ENCODE measurements at places on chromosomes 5 and 9.

DNA sequence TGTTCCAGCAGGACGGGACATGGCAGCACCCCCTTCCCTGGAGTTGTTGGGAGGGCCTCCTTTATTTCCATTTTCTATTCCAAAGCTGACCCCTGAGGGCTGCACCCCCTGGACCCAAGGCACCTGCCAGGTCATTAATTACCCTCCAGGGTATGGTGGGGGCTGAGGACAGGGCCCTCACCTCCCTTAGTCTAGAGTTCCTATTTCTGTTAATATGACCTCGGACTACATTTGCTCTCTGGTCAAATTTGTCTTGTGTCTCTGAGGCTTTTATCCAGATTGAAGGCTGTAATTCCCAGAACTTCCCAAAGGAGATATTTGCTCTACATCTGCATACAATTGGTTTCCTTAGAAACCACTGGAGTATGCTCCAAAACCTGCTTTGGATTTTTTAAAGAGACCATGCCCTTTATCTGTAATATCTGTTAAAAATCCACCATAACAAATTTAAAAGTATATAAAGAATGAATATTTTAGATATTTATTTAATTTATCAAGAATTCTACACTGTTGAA is 16.8 kb downstream of the PHF2 start:
- H3K36me3 ChIP-seq = no peaks in the 10 kb centered on the region
- peaks cover 56% of the 10 kb centered on the region for H3K4me1 ChIP-seq
- H3K27ac ChIP-seq = no peak overlapping the region

DNA sequence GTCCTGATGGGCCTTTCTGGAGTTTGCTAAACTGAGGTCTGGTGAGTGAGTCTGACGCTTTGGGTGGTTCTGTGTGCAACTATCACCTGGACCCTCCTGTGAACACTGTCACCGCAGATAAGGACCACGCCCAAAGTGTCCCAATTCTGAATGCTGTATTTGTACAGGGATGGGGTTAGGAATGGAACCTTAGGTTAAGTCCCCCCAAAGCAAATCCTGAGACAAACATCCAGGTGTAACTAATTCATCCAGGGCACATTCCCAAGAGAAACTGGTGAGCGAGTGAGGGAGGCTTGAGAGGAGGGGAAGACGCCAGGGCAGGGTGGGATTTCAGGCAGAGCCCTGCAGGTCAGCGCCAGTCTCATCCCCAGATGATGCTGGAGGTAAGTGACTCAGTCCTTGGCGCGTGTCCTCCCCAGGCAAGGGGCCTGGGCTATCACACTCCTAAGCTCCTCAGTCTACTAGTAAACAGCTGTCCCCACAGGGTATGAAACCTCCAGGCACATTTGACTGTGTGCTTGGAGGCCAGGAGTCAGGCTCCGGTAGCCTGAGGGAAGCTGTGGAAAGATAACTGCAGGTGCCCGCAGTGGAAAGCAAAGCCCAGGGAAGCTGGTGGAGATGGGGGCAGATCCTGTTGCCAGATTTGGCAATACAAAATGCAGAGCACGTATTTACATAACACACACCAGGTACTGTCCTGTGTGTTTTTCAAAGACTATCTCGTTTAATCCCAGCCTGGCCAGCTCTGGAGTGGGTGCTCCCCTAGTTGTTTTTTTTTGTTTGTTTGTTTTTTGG is 66.7 kb downstream of the IL6ST start:
- no peak for DNase-seq
- H3K4me3 ChIP-seq = no peak overlapping the region
- H3K27me3 ChIP-seq = no peaks in the 10 kb centered on the region
- no peaks in the 10 kb centered on the region for H3K36me3 ChIP-seq
- no peaks in the 10 kb centered on the region for H3K4me1 ChIP-seq

GRCh38 chr9:18531136-18532065 is 57.4 kb downstream of the ADAMTSL1 start:
- H3K36me3 ChIP-seq = peaks cover 7% of the 10 kb centered on the region
- no peak overlapping the region for H3K4me3 ChIP-seq
- no peak overlapping the region for H3K27ac ChIP-seq
- no peaks in the 10 kb centered on the region for H3K27me3 ChIP-seq

GRCh38 chr9:113568571-113569321 is 105.2 kb downstream of the RGS3 start:
- peak overlapping the region; percentile 88 for H3K27ac ChIP-seq
- peak; percentile 65 for DNase-seq
- H3K27me3 ChIP-seq = no peaks in the 10 kb centered on the region
- H3K4me3 ChIP-seq = peak overlapping the region; percentile 9

- no peaks in the 10 kb centered on the region for H3K36me3 ChIP-seq
- H3K27ac ChIP-seq = peak overlapping the region; percentile 66
- H3K4me1 ChIP-seq = peaks cover 21% of the 10 kb centered on the region
- DNase-seq = peak; percentile 81
- H3K27me3 ChIP-seq = no peaks in the 10 kb centered on the region
Measured at GRCh38 chr5:148469501-148469935, 85.8 kb downstream of the FBXO38 start.

DNA sequence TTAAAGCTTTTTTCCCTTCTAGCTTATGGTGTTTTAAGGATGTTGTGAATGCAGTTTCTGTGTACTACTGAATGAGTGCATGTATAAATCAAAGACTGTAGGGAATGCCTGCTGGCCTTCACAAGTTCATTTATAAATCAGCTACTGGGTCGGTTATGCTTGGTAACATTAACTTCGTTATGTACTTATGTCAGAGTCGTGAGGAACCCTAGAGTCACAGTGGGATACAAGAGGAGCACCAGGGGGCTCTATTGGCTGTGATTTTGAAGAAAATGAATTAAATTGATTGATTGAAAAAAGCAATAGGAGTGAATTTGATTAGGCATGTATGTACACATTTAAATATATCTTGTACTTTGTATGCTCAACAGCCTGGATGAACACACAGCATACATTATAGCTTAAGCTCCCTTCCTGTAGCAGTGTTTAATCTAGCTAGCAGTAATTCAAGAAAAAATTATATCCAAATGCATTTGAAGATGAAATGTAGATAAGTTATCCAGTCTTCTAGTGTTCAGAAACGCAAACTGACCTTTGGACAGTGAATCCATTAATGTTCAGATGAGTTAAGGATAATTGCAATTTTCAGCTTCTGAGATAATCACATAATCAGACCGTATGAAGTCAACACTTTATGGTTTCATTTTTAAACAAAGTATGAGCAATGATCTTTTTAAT is 204.2 kb downstream of the KDM4C start:
- DNase-seq = no peak
- no peak overlapping the region for H3K4me3 ChIP-seq
- no peaks in the 10 kb centered on the region for H3K4me1 ChIP-seq
- no peaks in the 10 kb centered on the region for H3K27me3 ChIP-seq
- peaks cover 5% of the 10 kb centered on the region for H3K36me3 ChIP-seq
- no peak overlapping the region for H3K27ac ChIP-seq

- H3K4me3 ChIP-seq = no peak overlapping the region
- no peaks in the 10 kb centered on the region for H3K4me1 ChIP-seq
- no peak overlapping the region for H3K27ac ChIP-seq
- H3K36me3 ChIP-seq = no peaks in the 10 kb centered on the region
- DNase-seq = no peak
Measured at GRCh38 chr9:27497883-27498417, 26.1 kb upstream of the IFNK start.

GRCh38 chr5:125480911-125481310 is 734.5 kb upstream of the ZNF608 start:
- no peaks in the 10 kb centered on the region for H3K36me3 ChIP-seq
- peaks cover 13% of the 10 kb centered on the region for H3K4me1 ChIP-seq
- no peaks in the 10 kb centered on the region for H3K27me3 ChIP-seq
- H3K27ac ChIP-seq = no peak overlapping the region

DNA sequence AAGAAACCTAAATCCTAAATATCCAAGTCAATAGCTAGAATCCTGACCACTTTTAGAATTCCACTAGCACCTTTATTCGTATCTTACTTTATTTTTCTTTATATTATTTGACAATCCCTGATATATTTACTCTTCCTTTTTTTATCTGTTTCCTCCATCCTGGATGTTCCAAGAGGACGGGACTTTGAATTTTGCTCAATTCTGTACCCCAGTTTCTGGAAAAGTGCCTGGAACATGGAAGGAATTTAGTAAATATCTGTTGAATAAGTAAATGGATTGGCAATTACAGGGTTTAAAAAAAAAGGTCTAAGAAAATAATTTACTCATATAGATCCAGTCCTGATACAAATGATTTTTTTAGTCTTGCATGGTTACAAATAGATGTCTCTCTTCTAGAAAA is 1.2 kb upstream of the NIPSNAP3A start:
- no peaks in the 10 kb centered on the region for H3K27me3 ChIP-seq
- no peak for DNase-seq
- H3K4me3 ChIP-seq = no peak overlapping the region
- no peaks in the 10 kb centered on the region for H3K4me1 ChIP-seq

DNA sequence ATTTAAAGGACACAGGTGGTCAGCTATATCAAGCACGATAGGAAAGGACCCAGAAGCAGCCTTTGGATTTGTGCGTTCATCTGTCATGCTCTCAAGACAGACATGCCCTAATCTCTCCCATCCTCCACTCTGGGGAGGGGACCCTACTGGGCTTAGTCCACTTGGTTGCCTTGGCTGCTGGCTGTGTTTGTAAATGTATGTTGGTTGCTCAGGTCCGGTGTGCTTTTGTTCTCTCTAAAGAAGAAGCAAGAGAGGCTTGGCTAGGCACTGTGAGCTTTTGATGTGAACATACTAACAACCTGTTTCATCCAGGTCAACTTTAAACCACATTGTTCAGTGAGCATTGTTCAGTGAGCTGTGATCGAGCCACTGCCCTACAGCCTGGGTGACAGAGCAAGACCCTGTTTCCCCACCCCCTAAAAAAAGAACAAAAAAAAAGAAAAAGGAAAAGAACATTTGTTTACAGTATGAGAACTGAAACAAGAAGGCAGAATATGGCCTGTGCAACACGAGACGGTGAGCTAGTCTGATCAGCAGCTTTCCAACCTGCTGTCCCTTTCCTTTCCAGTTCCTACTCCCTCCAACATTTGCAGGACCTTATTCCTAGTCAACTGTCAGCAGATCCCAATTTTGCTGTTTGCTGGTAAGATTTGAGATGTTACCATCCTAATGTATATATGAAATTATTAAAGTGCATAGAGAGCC is 228.3 kb downstream of the ARHGAP26 start:
- DNase-seq = no peak
- no peak overlapping the region for H3K4me3 ChIP-seq
- peaks cover 11% of the 10 kb centered on the region for H3K4me1 ChIP-seq
- H3K27ac ChIP-seq = no peak overlapping the region

- peaks cover 5% of the 10 kb centered on the region for H3K4me1 ChIP-seq
- no peaks in the 10 kb centered on the region for H3K36me3 ChIP-seq
- no peak overlapping the region for H3K27ac ChIP-seq
- DNase-seq = no peak
- no peaks in the 10 kb centered on the region for H3K27me3 ChIP-seq
- no peak overlapping the region for H3K4me3 ChIP-seq
Measured at GRCh38 chr5:87127426-87127825, 140.3 kb upstream of the RASA1 start.

DNA sequence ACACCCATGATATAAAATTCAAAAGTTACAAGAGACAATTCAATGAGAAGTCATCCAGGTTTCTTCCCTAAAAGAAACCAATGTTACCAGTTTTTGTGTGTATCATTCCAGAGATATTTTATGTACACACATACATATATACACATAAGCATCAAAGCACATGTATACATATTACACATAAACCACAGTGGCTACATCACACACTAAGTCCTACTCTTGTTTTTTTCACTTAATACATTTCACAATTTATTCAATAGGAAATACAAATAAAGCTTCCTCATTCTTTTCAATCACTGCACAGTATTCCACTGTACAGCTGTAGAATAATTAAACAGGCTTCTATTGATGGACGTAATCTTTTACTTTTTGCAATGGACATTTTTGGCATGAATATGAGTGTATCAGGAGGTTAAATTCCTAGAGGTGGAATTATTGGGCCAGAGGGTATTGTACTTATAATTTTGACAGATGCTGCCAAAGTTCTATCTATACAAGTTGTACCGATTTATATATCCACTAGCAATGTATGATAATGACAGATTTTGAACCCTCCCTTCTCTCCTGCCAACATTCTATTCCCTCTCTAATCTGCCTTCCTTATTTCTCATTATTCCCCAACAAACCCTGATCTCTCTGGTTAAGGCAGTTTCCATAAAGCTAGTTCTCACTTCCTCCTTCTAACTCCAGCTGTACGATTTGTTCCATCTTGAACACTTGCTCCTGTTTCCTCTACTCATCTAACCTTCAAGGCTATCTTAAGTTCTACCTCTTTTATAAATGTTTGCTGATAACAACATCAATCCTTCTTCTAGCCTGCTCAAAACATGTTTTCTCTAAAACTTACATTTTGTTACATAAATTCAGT is 35.2 kb downstream of the MRPS27 start:
- H3K27me3 ChIP-seq = no peaks in the 10 kb centered on the region
- peaks cover 34% of the 10 kb centered on the region for H3K4me1 ChIP-seq
- H3K36me3 ChIP-seq = no peaks in the 10 kb centered on the region
- no peak for DNase-seq

- no peak overlapping the region for H3K4me3 ChIP-seq
- no peaks in the 10 kb centered on the region for H3K4me1 ChIP-seq
- H3K36me3 ChIP-seq = no peaks in the 10 kb centered on the region
- no peak for DNase-seq
- no peak overlapping the region for H3K27ac ChIP-seq
Measured at GRCh38 chr9:137148661-137149060, 9.7 kb downstream of the GRIN1 start.

DNA sequence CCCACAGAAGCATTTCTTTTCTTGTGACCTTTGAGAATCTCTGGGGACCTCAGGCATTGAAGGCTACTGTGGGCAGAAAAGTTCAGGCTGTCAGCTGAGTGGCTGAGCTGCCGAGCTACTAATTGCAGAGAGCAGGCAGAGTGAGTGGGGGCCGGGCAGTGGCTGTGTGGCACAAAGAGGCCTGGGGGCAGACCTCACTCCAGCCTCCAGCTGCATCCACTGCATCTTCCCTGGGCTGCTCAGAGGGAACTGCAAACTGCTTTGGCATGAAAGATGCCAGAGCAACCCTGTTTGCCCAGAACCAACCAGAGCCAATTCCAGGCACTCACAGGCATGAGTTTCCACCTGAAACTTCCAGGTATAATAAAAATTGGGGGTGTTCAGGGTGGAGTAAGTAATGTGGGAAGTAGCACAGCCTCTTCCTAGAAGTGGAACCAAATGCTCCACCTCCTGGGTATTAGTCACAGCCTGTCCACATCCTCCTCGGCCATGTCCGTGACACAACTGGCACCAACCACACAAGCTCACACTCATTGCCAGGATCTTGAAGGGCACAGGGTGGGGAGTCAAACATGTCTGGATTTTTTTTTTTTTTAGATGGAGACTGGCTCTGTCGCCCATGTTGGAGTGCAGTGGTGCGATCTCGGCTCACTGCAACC is 548.9 kb downstream of the BNC2 start:
- H3K4me1 ChIP-seq = peaks cover 7% of the 10 kb centered on the region
- no peak for DNase-seq
- no peaks in the 10 kb centered on the region for H3K36me3 ChIP-seq
- no peaks in the 10 kb centered on the region for H3K27me3 ChIP-seq
- no peak overlapping the region for H3K27ac ChIP-seq
- no peak overlapping the region for H3K4me3 ChIP-seq

DNA sequence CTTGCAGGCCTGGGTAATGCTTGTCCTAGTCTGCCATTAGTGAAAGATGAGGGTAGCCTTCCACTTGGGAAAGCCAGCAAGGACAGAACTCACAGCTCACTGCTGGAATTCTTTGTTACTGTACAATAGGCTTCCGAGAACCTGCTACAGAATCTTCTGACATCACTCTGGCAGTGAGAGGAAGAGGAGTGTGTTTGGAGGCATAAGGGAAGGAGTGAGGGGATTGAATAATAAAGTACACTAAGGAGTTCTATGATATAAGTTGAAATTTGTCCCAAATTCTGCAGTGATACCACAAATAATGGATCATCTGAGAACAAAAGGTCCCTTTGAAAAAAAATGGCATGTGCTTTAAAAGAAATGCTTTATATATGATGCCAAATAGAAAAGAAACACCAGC is at the start of gene SPATA9:
SPATA9 (minus strand) TSS at position 101 of the 400 bp plus-strand sequence. CDS start 137 bp downstream, outside the sequence.
- no peak within 1 kb of the TSS for H3K27ac ChIP-seq
- no peaks in the 10 kb centered on the region for H3K27me3 ChIP-seq
- H3K36me3 ChIP-seq = no peaks in the 10 kb centered on the region
- H3K4me1 ChIP-seq = no peaks in the 10 kb centered on the region

All from tibial artery (tissue), 4 donors.